ENCODE measurements at places on chromosomes 2 and 18. TPM values are rescaled to one million over a fixed set of nuclear protein-coding genes. Genes with fewer than 3 reads are reported as not detected.

The ARL5A gene
- 60.8 TPM for total RNA-seq

The ATP5MC3 gene
- total RNA-seq: 386 TPM

The FEV gene
- not detected for total RNA-seq

The HK2 gene
- 84.4 TPM for total RNA-seq

The KLF7 gene
- 21.9 TPM for total RNA-seq

The IHH gene
- 0.12 TPM for total RNA-seq

The FAM161A gene
- 6.2 TPM for total RNA-seq

The CHRNG gene
- not detected for total RNA-seq

The TEKT4 gene
- total RNA-seq: not detected

The ST8SIA5 gene
- total RNA-seq: not detected

The OTX1 gene
- total RNA-seq: not detected

The TPO gene
- not detected for total RNA-seq

The UGT1A10 gene
- not detected for total RNA-seq

The TUBA3E gene
- total RNA-seq: not detected

The PARD6G gene
- total RNA-seq: not detected

The POTEJ gene
- not detected for total RNA-seq

The GPR35 gene
- 4.1 TPM for total RNA-seq

The RPIA gene
- total RNA-seq: 38.3 TPM

The GAL3ST2 gene
- 1.0 TPM for total RNA-seq

The BCL2 gene
- total RNA-seq: 88.9 TPM

The TMEM169 gene
- 1.6 TPM for total RNA-seq

The KCNG2 gene
- not detected for total RNA-seq

The CENPA gene
- 37.0 TPM for total RNA-seq

The PAIP2B gene
- total RNA-seq: 3.0 TPM

The FBXO15 gene
- total RNA-seq: 1.6 TPM
